ENCODE measurements at places on chromosomes 1 and 21.

GRCh38 chr1:118973531-118974137, 14.5 kb downstream of the TBX15 start:
- no peak for DNase-seq

DNA sequence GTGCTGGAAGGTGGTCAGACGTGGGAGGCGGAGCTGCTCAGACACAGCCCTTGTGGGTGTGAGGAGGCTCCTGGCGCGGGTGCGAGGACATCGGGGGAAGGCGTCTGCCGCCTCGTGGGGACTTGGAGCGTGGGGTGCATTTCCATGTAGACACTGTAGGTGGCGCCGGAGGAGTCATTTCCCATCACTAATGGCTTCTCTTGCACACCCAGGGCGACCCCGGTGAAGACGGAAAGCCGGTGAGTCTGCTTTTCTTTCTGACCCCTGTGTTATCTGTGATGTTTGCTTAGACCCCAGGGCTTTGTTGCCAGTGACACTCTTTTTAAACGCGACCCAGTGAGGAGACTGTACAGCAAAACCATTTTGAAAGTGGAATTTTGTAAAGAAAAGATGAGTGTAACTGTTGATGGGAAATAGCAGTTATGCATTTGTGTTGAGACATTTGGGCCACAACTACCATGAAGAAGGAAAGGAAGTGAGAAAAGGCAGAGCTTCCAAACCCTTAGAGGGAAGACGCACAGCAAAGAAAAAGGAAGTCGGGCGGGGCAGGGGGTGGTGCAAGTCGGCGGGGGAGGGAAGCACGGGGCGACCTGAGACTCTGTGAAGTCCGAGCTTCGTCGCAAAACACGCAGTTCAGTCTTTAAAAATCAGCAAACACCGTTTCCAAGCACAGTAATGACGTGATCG, 64.0 kb downstream of the SLC19A1 start:
- peak; percentile 52 for DNase-seq

GRCh38 chr1:82168482-82168881, 367.7 kb downstream of the ADGRL2 start:
- no peak for DNase-seq

- no peak for DNase-seq
Measured at GRCh38 chr1:220221269-220221668, 51.0 kb downstream of the RAB3GAP2 start.

GRCh38 chr1:67368046-67368514, 60.4 kb downstream of the IL12RB2 start:
- DNase-seq, result no peak

GRCh38 chr1:202587859-202588485, 122.3 kb downstream of the SYT2 start:
- no peak for DNase-seq

- DNase-seq, result no peak
Measured at GRCh38 chr1:38274974-38275373, 228.4 kb upstream of the POU3F1 start.

DNA sequence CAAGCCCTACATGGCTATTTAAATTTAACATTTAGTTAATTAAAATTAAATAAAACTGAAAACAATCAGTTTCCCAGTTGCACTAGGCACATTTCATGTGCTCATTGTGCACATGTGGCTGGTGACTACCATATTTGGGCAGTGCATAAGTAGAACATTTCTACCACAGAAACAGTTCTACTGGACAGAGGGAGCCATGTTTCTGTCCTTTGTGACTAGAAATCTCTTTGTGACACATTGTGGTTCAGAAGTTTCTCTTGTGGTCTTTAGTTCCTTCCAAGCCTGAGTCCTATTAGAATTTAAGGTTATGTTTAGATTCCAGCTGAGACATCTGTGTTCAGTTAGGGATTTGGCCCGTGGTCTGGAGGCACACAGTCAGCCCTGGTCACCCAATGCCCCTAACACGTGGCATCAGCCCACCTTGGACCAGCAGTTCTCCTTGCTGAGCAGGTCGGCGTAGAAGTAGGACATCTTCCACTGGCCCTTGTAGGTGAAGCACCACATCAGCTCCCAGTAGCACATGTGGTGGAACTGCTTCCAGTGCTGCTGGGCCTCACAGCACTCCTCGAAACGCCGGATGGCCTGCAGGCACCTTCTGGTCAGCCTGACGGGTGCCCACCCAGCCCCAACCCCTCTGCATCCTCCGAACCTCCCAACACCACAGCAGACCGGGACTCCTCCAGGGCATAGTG, 29.1 kb downstream of the TTC39A start:
- DNase-seq, result no peak

DNA sequence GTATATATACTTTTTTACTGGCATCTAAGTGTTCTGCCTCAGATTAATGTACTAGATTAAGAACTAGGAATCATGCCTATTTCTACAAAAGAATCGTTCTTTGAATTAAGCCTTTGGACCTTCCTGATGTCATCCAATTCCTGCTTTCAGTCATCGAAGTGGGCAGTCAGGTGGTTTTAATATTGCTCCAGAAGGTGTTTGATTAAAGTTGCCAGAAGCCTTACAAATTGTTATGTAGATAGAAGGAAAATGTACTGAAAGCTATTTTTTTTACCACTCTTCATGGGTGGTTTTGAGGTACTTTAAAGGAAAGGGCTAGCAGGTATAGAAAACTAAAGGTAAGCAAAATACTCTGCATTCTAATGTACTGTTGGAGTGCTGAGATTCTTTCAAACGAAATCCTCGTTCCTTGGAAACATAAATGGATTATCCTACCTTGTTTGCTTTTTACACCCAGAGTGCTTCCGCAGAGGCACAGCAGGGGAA, 716 bp downstream of the CTBS start:
- DNase-seq, result no peak

All from activated CD8-positive, alpha-beta memory T cell treated with anti-CD3 and anti-CD28 coated beads for 1 hour (primary cell).